ENCODE measurements at places on chromosomes 16 and 17. TPM values are rescaled to one million over a fixed set of nuclear protein-coding genes. Genes with fewer than 3 reads are reported as not detected.

DNA sequence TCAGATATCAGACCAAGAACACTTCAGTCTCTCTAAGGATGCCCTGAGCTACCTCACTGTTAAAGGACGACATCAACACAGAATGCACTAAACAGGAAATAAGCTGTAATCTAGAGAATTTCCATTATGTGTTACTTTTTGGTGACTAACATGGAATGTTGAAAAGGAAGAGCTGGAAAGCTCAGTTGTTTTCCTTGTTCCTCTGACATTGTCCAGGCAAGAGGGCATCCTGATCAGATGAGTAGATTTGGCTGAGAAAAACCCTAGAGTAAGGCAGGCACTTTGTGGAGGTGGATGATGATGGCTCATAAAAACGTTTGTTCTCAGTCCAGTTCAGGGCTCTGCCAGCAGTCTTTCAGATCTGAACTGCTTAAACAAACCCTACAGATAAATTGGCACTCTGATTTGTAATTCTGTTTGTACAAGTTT is 34.0 kb downstream of the DGKE start:
- DNase-seq = peak; percentile 15

GRCh38 chr17:63543822-63544420 is 6.4 kb upstream of the DCAF7 start:
- DNase-seq = no peak

DNA sequence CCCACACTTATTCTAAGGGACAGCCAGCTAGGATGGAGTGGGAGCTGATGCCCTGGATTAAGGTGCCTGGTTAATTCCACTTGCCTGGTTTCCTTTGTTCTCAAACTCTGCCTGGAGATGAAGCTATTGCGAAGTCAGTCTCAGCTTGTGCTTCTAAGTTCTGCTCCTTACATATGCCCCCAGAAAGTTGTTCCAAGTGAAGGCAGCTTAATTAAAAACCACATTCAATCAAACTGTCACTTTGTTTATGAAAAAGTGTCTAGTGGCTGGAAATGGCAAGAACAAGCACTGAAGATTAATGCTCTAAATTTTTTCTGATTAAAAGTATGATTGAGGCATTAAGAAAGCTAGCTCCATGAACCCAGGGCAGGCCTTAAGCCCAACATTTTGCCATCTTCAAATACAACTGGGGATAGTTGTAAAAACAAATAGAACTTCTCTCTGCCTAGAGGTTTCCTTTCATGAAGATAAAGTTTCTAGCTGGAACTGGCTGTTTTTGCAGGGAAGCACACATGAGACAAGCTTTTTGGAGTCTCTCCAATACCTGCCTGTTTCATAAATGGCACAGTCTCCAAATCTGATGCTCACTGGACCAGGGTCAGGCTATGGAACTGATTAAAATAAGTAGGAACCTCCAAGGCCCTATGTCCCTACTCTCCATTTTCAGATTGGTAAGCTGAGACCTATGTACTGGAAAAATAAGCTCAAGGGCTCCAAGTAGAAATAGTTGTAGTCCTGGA is 100.9 kb downstream of the GRIN2A start:
- DNase-seq = no peak

GRCh38 chr17:80416940-80417293 is 1.9 kb downstream of the ENDOV start:
- no peak for DNase-seq

- peak; percentile 14 for DNase-seq
Measured at GRCh38 chr17:82536512-82537201, 17.1 kb downstream of the FOXK2 start.

DNA sequence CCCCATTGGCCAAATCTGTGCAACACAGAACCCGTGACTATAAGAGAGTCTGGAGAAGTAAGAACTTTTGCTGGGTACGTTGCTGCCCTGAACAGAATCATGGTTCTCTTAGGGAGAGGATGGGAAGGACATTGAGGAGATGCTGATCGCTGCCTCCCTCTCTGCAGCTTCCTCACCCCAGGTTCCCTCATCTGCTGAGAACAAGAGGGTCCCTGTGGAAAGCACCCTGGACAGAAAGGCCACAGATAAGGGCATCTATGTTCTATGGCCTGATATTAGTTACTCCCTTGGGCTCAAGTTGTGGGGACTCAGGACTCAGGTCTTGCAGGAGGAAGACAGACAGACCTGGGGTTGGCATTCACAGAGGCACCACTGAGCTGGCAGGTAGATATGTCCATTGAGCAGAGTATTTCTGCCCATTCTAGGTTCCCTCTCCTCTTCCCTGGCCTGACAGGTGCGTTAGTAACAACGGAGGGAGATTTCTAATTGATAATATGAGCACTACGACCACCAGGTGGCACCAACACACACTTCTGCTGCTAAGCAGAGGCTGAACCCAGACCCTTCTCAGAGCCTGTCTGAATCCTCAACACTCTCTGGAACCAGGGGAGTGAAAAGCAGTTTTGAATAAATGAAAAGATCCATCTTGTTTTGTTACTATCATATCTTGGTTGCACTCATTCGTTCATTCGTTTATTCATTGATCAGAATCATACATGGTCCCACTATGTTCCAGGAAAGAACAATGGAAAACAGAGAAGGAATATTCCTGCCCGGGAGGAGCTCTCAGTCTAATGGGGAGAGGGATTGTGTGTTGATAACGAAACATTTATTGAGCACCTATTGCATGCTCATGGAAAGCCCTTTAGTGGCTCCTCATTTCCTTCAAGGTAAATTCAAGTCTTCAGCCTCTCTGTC is 56.4 kb downstream of the SLC6A2 start:
- peak; percentile 34 for DNase-seq

DNA sequence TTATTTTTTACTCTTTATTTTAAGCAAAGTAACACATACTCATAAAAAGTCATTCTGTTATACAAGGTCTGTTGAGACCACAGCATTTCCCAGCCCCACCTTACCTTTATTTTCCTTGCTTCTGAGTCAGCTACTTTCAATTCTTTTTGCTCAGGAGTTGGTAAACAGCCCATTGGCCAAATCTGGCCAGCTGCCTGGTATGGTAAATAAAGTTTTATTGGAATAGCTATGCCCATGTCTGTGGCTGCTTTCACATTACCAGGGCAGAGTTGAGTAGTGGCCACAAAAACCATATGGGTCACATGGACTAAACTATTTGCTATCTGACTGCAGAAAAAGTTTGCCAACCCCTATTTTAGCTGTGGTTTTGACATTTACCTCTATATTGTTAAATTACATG is 3.4 kb upstream of the NSRP1 start:
- peak; percentile 49 for DNase-seq

GRCh38 chr16:84040823-84041820 is 1.5 kb downstream of the SLC38A8 start:
- peak; percentile 54 for DNase-seq

- peak; percentile 99 for DNase-seq
Measured at GRCh38 chr17:72421128-72422092, 300.6 kb downstream of the SOX9 start.

DNA sequence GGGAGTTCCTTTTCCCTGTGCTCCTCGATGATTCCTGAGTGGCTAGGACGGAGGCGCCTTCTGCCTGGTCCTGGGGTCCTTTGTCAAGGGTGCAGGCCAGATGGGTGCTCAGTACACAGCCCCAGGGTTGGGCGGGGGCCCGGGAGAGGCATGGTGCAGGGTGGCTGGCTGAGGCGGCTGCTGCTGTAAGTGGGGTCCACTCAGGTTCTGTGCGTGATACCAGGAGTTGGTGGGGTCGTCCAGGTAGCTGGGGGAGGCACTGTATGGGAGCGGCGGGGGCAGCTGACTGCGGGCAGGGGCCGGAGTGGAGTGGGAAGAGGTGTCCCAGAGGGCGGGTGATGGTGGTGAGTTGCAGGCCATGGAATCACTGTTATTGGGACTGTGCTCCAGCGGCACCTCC is 3.6 kb downstream of the DLX3 start:
- no peak for DNase-seq

DNA sequence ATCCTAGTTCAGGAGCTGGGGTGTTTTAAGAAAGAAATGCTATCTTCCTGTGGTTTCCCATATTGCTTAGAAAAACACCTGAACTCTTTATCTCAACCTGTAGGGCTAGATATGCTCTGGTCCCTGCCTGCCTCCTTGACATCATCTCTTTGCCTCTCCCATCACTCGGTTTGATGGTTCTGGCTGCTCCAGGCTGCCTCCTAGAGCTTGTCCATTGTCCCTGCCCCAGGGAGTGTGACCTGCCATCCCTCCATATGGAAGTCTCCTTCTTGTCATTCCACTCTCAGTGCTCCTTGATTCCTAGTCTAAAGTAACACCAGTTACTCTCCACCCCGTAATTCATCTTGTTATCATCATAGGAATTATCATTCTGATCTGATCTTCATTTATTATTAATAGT is 369.0 kb upstream of the EEF2KMT start:
- no peak for DNase-seq

DNA sequence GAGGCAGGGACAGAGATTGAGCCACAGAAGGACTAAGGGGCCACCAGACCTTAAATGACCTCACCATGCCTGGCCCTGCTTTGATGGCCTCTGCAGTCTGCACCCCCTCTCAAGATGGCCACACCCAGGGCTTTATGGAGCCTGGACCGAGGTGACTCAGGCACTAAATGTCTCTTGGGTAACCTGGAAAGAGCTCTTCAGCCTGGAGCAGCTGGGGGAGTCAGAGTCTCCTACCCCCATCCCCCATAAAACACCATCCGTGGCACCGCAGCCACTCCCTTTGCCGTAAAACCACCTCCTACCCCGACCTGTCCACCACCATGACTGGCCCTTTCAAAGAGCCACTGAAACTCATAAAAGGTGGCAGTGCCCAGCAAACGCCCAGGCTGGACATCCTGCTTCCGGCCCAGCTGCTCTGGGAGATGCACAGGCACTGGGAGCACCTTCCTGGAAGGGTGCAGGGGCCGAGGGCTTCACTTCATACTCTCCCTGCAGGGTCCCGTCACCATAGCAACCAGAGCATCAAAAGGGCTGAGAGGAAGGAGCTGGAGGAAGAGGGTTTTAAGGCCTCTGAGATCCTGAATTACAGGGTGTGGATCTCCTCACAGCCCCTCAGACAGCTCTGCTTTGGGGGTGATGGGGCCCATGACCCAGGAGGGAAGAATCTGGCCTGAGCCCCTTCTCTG is 22.3 kb downstream of the FOXN1 start:
- peak; percentile 13 for DNase-seq

- DNase-seq = peak; percentile 34
Measured at GRCh38 chr16:54283725-54284318, 2.8 kb downstream of the IRX3 start.

DNA sequence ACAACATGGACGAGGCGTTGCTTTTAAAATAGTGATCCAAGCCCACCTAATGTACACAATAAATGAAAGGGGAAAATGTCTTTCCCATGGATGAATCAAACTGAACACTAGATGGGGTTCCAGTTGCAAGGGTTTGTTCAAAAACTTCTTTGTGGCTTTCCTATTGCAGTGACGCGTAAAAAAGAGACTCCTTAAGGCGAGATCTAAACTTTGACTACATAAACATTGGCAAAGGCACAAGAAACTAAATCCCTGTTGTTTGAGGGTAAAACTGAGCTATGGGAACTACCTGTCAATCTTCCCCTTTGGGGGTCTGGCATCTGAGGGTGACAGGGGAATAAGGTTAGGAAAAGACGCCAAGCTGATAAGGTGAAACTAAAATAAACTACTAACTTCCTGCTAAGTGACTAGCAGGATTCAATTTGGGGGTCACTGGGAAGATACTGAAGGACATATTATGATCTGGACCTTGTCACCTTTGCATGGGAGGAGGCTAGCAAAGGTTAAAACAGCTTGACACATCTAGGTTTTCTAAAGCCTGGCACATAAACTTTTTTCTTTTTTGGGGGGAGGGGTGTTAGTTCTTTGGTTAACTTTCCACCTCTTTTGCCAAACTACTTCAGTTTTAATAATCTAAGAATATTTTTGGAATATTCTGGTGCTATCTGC is 4.7 kb downstream of the SALL1 start:
- no peak for DNase-seq

DNA sequence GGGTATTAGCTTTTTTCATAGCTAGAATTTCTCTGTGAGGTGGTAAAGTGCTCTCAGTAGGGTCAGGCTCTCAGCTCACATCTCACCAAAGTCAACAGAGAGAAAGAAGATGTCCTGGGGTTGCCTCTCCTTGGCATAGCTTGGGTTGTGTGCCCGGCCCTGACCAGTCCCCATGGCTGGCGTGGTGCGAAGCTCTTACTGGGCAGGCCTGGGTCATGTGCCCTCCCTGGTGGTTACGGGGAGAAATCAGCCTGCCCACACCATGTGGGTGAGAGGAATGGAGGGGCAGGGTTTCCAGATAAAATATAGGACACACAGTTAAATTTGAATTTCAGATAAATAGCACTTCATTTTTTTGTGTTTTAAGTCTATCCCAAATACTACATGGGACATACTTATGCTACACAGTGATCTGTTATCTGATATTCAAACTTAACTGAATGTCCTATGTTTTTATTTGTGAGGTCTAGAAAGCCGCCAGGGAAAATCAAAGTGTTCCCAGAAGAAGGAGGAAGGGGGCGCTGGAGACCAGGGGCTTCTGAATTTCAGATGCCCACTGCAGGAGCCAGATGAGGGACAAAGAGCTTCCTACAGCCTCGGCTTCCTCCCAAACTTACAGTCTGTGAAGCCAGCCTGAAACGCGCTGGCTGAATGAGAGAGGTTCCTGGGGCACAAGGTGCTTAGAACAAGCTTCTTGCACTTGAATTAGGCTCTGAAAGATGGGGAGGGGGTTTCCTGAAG is 45.4 kb downstream of the NKD1 start:
- DNase-seq = peak; percentile 29

DNA sequence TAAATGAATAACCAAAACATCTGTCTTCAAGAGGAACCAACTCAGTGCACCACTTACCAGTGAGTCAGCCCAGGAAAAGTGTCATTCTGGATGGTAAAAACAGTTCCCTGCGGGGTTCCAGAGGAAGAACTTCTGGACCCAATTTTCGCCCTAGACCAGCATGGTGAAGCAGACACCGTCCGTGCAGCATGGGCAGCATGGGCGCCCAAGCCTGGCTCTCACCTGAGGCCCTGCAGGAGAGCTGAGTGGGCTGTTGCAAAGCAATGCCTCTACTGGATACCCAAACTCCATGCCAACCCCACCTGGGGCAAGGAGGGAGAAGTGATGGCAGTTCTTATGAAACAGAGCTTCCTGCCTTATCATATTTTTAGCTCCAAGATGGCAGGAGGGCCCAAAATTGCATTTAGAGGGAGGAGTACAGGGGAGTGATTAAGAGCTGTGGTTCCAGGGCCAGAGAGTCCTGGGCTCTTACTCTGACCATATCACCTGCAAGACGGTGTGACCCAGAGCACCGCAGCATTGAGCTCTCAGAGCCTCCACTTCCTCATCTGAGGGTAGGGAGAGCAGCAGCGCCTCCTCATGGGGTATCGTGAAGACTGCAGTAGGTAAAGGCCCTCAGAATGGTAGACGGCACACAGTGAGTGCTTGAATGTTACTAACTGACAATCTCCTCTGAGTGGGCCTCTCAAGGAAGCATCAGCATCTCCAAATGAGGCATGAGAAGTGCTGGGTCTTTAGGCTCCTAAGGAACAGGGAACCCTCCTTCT is 16.6 kb upstream of the INPP5K start:
- DNase-seq = no peak

Gene TP53TG3C
- total RNA-seq = not detected

Gene MPP2
- total RNA-seq = 11.3 TPM

Gene OR1E2
- total RNA-seq = not detected

Gene DHRS11
- total RNA-seq = 8.7 TPM

Gene TP53TG3
- total RNA-seq = 1.1 TPM

Gene HYDIN
- total RNA-seq = not detected

Gene TEDC2
- 32.0 TPM for total RNA-seq

Gene SLC22A31
- 0.06 TPM for total RNA-seq

Gene CTRL
- 0.71 TPM for total RNA-seq

Gene TMEM238L
- total RNA-seq = not detected

Gene OR1A1
- not detected for total RNA-seq

Gene SULT1A1
- total RNA-seq = 7.1 TPM
